Cerebellar nuclear complex (tissue), 1 donor: ENCODE measurements at places on chromosomes 13 and 19.

DNA sequence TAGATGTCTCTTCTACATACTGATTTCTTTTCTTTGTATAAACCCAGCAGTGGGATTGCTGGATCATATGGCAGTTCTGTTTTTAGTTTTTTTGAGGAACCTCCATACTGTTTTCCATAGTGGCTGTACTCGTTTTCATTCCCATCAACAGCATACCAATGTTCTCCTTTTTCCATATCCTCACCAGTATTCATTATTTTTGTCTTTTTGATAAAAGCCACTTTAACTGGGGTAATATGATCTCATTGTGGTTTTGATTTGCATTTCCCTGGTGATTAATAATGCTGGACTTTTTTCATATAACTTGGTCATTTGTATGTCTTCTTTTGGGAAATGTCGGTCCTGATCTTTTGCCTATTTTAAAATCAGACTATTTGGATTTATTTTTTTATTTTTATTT lies 108.5 kb downstream of the PAN3 start:
- no peak for DNase-seq

DNA sequence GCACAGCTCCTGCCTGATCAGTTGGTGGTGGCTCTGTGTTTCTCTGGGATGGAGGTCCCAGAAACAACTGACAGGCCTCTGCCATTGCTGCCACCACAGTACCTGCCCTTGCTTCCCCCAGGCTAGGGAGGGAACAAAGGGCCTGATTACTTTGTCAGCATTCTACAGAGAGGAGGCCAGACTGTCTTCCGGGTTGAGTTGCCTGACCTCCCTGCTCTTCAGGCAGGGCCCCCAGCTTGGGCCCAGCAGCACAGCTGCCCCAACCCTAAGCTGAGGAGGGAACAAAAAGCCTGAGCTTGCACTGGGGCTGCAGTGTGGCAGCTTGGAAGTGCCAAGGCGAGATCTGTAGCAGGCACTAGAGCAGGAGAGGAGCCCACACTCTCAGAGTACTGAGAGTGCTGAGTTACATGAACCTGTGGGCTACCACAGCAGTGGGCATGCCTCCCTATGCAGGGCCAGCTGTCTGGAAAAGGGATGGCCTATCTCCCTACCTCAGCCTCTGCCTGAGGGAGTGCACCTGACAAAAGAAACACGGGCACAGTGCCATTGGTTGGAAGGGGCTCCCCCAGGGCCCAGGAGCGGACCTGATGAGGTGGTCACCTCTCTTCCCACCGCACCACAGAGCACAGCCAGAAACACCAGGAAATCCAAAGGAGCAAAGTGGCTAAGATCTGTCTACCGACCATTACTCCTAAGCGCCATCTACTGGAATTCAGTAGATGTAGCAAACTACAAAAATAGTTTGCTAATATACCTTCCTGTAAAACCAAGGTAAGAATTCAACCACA lies 24.4 kb downstream of the SLC25A15 start:
- no peak for DNase-seq

DNA sequence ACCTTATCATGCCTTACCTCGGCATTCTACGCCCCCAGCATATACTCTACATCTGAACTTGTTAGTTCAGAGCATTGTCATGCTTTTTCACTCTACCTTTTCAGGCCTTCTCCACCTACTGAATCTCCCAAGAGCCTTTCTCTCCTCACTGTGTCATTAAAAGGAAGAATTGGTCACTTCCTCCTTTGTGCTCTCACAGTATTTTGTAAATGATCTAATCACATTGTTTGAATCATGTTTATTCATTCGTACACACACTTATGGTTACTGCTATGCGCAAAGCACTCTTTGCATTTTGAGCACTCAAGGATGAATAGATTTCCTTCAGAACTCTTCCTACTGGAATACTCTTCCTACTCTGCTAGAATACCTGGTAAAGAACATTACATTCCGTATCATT lies 15.8 kb upstream of the ELF1 start:
- DNase-seq = no peak

DNA sequence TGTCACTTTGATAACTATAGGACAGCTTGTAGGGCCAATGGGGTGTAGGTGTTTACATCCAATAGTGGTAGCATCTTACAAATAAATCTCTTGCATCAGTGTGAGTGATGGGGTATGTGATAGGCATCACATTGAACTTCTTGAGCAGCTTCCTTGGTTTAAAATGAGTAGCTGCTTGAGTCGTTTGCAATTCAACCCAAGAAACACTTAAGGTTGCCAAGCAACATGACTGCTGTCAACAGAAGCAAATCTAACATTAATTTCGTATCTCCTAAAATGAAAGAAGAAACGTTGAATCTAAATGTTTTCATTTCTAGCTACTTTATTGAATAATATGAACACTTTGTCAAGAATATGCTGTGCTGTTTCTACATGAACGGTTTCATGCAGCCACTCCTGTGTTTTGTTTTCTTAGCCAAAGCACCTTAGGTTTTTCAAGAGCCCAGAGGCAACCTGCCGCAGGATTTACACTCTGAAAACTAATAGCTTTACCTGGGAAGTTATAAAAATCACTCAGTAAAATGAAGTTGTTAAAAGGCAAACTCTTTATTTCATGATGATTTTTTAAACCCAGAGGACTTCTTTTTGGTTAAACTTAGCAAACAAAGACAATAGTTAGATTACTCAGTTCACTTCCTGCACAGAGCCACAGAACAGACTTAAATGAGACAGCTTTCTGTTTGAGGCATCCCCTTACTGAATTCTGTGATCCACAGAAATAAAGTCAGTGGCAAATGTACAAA lies 305.2 kb downstream of the MTUS2 start:
- no peak for DNase-seq

DNA sequence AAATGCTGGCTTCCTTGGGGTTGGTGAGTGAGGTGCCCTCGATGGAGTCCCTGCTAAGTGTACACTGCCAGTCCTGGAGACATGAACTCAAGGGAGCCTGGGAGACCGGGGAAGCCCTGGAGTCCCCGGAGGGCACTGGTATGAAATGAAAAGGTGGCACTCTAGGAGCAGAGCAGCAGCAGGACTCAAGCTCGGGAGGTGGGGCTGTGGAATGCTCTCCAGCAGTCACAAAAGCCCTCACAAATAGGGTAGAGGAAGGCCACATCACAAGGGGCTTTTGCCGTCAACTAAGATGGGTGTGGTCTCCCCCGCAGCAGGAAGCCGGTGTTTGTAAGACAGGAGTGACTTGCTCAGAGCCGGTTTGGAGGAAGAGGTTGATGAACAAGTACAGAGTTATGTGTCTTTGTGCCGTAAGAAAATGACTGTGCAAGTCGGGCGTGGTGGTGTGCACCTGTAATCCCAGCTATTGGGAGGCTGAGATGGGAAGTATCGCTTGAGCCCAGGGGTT lies 19.3 kb downstream of the CCNE1 start:
- no peak for DNase-seq

DNA sequence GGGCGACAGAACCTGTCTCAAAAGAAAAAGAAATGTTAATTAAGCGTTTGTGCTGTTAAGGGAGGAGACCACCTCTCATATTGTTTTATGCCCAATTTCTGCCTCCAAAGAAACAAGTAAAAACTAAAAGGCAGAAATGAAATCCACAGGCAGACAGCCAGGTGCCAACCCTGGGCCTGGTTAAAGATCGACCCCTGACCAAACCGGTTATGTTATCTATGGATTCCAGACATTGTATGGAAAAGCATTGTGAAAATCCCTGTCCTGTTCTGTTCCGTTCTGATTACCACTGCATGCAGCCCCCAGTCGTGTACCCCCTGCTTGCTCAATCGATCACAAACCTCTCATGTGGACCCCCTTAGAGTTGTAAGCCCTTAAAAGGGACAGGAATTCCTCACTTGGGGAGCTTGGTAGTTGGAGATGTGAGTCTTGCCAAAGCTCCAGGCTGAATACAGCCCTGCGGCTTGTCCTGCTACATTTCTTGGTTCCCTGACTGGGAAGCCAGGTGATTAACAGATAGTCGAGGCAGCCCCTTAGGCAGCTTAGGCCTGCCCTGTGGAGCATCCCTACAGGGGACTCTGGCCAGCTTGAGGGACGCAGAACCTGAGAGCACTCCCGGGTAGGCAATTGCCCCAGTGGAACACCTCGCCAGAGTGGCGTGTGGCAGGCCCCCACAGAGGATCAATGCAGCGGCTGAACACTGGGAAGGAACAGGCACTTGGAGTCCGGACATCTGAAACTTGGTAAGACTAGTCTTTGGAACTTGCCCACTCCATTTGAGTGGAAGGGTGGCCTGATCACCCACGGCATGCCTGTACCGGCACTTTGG lies 748 bp upstream of the ZNF552 start:
- no peak for DNase-seq

GRCh38 chr13:61170856-61171255 lies 244.8 kb downstream of the PCDH20 start:
- DNase-seq = no peak

GRCh38 chr19:3785938-3786824 lies at the start of gene MATK:
Gene MATK (minus strand): TSS chr19:3786381. CDS start chr19:3785135, 1,246 bp downstream.
- DNase-seq = no peak

- no peak for DNase-seq
Observed at GRCh38 chr13:44044547-44045179, 165.0 kb downstream of the LACC1 start.

DNA sequence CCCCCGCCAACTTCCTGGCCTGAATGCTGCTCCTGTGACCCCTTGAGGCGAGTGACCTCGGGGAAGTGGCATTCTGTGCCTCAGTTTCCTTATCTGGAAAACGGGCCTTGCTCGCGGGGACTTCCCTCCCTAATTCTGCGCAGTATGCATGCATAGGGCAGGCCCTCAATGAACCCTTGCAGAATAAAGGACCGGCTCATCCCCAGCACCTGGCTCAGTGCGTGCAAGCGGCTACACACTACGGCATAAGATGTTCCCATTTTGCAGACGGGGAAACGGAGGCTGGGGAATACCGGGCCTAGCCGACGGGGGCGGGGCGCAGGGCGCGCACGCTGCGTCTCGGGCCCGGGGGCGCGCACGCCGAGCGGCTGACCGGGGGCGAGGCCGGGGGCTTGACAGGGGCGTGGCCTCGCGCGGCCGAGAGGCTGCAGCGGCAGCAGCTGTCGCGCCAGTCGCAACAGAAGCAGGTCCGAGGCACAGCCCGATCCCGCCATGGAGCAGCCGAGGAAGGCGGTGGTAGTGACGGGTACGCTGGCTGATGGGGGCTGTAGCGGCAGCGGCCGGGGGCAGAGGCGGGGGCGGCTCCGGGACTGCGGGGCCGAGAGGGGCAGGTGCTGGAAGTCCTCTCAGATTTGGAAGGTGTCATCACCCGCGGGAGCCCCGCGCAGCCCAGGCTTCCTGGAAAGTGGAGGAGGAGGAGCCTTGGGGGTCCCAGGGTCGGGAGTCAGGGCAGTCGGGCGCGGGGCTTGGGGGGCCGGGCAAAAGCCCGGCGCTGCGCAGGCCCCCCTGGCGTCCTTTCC lies at the start of gene PGPEP1:
TSS of gene PGPEP1 (plus strand) at position 409 of the 800 bp plus-strand sequence. CDS start at position 493, 84 bp downstream.
- DNase-seq = no peak

- DNase-seq = no peak
Observed at GRCh38 chr19:7494416-7495098, 5.7 kb upstream of the PEX11G start.

DNA sequence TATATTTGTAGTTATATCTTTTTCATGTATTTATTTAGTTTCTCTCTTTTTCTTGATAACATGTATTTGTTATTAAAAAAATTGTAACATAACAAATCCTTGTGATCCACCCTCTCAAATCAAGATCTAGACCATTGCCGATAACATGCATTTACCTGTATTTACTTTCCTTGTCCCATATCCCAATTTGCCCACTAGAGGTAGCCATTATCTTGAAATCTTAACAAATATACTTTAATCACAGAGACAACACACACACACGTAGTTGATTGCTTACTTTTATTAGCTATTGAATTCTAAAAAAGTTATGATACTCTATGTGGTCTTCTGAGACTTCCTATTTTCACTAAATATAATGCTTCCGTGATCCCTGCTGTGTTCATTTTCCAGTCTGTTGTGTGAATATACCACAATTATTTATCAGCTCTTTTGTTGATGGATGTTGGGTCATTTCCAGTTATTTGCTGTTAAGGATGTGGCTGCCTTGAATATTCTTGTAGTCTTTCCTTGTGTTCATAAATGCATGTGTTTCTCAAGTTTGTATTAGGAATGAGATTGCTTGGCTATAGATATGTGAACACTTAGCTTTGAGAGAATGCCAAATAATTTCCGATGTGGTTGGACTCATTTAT lies 31.3 kb upstream of the ZMYM2 start:
- no peak for DNase-seq

GRCh38 chr13:68019901-68020300 lies 789.8 kb upstream of the PCDH9 start:
- no peak for DNase-seq

DNA sequence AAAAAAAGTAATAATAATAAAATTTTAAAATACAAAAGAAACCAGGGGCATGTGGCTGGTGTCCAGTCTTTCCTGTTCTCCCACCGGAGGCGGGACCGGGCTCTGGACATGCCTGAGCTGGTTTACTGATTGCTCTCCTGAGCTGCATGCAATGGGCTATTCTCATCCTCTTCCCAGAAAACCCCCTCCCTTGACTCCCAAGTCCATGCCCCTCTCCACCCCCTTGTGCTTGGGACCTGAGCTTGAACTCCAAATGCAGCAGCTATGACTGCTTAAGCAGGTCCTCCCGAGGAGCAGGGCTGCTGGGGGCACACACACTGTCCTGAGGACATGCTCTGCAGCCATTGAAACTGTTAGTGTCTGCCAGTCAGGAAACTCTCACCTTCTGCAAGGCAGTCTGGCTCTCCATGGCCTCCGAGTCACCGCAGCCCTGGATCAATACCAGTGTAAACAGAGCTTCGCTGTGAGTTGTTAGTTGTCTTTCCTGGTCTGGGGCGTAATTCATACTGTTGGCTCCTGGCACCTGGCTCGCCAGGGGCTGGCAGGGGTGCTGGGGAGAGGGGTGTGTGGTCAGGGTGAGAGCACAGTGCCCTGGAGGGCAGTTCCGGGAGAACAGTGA lies 41.6 kb upstream of the CHST8 start:
- DNase-seq = no peak

DNA sequence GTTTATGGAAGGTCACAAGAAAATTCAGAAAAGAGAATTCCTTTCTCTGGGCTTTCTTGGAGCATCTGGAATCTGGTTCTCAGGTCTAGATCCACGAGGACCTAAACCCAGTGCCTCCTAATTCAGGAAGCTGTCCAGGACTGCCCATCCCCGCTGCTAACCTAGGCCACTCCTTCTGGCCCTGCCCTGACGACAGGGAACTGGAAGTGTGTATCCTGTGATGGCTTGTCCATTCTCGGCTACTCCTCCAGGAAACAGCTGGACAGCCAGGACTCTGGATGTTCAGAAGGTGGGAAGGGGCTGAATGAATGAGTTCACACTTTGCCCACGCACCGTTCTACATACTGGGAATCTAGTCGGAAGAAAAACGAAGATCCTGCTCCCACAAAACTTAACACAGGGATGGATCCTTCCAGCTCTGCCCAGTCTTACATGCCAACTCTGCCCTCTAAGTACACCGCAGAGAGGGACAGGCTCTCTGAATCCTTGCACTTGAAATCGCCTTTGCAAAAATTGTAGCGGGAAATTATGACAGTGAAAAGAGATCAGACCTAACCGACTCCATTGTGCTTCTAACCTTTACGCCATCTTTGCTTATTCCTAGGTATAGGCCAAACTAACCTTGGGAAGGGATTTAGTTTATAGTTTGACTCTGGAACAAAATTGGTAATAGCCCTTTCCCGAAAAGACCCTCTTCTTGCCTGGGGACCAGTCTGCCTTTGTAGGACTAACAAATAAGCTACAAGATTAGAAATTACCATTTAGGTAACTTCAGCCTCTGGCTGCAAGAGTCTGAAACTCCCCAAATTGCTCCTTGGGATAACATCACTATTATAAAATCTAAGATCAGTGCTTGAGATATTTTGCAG lies 1.8 kb downstream of the LSM4 start:
- DNase-seq = no peak
